ENCODE measurements at places on chromosomes 11 and 22. TPM values are rescaled to one million over a fixed set of nuclear protein-coding genes. Genes with fewer than 3 reads are reported as not detected.

GPHA2 gene
- not detected for total RNA-seq

SYVN1 gene
- total RNA-seq, result 38.7 TPM

RCOR2 gene
- 1.3 TPM for total RNA-seq

P2RY6 gene
- total RNA-seq, result 9.4 TPM

DYNC2H1 gene
- total RNA-seq, result 8.3 TPM

MAP4K2 gene
- total RNA-seq, result 10.3 TPM

APOA4 gene
- total RNA-seq, result not detected

PRG2 gene
- not detected for total RNA-seq

NTM gene
- total RNA-seq, result not detected

HTR3B gene
- total RNA-seq, result not detected

OR51E2 gene
- not detected for total RNA-seq

OR51B5 gene
- total RNA-seq, result not detected

CWC15 gene
- 29.5 TPM for total RNA-seq

OR8A1 gene
- total RNA-seq, result not detected

All from A549 treated with DMSO at 1 μM for 4 hours (cell line).